NCI-H510A treated with DMSO at 0.1 percent for 48 hours (cell line): ENCODE measurements at places on chromosomes 1 and 21.

DNA sequence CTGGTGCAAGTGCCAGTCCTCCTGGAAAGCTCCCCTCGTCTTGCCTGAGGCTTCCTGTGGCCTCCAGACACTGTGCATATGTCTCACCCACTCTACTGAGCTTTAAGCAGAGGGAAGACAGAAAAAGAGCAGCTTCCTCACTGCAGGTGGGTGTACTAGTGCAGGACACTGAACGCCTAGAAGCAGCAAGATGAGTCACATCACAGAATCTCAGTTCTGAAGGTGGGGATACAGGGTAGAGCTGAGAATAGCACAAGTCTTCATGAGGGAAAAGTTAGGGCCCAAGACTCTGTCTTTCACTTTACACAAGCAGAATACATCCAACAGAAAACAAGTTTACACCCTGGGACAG is 37.4 kb downstream of the PCAT6 start:
- no peak for DNase-seq

- DNase-seq, result no peak
Observed at GRCh38 chr21:38188037-38188436, 68.8 kb upstream of the KCNJ15 start.

DNA sequence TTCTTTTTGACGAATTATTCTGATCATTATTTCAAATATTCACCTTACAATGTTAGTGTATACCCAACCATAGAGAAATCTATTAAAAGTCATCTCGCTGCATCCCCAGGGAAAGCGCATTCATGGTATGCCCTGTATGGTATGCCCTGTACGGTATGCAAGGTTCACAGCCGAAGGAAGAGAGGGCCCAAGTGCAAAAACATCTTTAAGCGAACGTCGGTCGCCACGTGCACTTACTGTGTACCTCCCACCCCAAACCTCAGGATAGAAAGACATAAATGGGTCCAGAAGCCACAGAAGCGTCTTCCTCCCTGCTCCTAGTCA is 14.4 kb downstream of the HLX start:
- DNase-seq, result no peak

- DNase-seq, result peak; percentile 33
Observed at GRCh38 chr1:209805341-209805781, 581 bp downstream of the IRF6 start.

DNA sequence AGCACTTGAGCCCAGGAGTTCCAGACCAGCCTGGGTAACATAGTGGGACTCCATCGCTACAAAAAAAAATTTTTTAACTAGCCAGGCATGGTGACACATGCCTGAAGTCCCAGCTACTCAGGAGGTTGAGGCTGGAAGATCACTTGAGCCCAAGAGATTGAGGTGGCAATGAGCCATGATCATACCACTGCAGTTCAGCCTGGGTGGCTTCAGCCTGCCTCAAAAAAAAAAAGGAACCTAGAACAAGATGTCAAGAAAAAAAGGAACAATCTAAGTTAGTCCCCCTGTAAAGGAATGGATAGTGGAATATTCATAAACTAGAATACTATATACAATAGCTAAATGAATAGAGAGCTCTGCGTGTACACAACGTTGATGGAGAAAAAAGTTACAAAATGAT is 14.4 kb downstream of the NSL1 start:
- no peak for DNase-seq

DNA sequence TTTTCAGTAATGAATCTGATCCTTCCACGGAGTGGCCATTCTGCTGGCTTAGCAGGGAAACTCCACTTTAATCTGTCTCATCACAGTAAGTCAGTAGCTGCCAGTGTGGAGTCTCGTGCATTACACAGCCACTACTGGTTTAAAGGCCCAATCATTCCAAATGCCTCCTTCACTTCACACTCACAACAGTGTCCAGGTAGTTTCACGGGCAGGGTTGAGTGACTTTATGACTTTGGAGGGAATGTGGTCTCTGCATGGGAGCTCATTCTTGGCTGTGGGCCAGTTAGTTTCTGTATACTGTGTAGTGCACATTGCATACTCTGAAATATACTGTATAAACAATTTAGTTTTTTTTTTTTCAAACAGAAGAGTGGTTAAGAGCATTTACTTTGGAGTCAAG is 34.6 kb upstream of the C1orf87 start:
- peak; percentile 63 for DNase-seq

DNA sequence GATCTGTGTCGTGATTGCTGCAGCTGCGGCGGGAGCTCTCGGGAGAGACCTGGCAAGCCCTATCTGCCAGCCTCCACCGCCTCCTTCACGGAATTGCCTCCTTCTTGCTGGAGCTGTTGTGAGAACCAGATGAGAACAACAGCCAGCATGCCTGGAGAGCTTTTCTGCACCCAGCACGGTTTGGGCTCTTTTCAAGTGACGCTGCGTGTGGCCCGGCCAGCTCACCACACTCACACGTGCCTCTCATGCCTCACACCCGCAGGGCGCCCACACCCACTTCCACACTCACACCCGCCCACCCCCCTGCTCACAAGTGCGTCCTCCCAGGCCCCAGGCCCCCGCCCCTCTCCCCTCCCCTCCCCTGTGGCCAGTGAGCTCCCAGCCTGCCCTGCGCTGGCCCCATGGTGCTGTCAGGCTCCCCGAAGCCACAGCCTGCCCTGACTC is 135.7 kb upstream of the RUNX3 start:
- no peak for DNase-seq

DNA sequence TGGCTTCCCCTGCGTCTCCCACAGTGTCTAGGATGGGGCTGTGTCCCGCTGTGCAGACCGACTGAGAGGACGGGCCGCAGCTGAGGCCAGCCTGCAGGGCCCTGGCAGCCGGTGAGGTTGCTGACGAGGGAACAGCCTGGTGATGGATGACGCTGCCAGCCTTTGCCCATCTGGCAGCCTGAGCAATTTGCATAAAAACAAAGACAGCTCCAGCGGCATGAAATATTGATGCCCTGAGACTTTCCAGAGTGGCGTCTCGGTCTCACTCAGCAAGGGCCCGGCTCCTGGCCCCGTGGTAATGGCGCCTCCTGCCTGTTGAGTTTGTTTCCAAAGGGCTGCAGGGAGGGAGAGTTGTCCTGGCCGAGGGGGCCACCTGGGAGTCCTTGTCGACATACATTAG is 19.1 kb upstream of the KCNA10 start:
- DNase-seq, result no peak

DNA sequence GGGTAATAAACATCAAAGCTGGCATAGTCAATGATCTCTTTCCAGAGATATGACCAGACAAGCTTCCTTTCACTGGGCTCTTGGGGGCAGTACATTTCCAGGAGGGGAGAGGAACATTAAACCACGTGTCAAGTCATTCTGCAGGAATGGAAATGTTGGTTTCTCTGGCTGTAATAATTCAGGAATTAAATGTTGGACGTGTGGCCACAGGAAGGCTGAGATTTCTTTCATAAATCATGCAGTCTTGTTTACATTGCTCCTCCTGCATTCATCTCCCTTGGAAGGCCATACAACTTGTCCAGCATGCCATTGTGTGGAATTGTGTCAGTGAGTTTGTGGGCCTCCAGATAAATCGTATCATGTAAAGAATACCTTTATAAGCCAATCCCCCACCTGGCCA is 259.2 kb downstream of the ADGRL2 start:
- no peak for DNase-seq

GRCh38 chr21:33886321-33886720 is 29.3 kb downstream of the ATP5PO start:
- DNase-seq, result no peak

- peak; percentile 52 for DNase-seq
Observed at GRCh38 chr1:221435504-221435904, 306.4 kb downstream of the DUSP10 start.

DNA sequence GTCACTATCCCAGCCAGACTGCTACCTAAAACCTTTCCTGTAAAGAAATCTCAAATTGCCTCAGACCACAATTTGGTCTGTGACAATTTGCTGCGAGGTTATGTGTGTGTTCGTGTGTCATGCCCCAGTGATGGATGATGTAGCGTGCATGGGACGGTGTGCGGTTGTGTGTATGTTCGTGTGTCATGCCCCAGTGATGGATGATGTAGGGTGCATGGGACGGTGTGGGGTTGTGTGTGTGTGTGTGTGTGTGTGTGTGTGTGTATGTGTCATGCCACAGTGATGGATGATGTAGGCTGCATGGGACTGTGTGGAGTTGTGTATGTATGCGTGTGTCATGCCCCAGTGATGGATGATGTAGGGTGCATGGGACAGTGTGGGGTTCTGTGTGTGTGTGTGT is 9.4 kb downstream of the SELP start:
- no peak for DNase-seq

- no peak for DNase-seq
Observed at GRCh38 chr1:29156543-29157268, 25.0 kb downstream of the SRSF4 start.

DNA sequence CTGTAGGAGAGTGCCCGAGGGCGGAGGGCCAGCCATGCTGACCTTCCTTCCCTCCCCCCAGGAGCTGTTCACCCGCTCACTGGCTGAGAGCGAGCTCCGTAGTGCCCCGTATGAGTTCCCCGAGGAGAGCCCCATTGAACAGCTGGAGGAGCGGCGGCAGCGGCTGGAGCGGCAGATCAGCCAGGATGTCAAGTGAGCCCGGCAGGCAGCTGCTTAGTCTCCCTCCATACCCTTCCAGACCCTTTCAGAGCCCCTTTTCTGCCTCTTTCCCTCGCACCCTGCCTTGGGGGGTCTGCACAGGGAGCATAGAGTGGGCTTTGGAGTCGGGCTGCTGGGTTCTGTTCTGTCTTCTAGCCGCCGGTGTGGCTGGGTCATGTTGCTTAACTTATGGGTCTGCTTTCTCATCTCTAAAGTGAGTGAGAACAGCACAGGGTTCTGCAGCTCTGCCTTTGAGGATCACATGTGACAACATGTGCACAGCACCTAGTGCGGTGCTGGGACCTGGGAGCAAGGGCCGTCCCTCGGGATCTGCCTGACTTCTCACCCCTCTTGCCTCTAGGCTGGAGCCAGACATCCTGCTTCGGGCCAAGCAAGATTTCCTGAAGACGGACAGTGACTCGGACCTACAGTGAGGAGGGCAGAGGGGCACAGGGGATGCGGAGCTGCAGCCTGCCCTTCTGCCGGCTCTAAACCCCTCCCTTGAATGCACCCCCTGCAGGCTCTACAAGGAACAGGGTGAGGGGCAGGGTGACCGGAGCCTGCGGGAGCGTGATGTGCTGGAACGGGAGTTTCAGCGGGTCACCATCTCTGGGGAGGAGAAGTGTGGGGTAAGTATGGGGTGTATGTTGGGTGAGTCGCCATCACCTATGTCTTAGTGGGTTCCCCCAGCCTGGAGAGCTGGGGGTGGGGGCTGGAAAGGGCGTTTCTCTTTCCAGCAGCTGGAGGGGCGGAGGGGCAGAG is 6.2 kb downstream of the AMPD2 start:
- DNase-seq, result no peak

DNA sequence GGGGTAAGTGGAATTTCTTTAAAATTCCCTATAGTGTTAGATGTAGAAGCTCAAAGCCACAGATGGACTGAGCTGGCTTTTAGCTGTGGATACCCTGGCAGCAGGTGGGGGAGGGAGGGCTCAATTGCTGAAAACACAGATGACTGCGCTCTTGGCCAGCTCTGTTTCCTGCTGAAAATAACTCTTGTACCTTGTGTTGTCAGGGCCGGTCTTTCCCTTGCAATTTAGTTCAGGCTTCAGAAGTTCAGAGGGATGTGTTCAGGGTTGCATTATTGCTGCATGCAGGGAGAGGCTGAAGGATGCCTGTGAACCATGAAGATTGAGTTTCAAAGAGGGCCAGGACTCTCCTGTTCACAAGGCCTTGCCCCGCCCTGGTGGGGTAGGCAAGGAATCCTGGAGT is 58.1 kb upstream of the GCLM start:
- no peak for DNase-seq

DNA sequence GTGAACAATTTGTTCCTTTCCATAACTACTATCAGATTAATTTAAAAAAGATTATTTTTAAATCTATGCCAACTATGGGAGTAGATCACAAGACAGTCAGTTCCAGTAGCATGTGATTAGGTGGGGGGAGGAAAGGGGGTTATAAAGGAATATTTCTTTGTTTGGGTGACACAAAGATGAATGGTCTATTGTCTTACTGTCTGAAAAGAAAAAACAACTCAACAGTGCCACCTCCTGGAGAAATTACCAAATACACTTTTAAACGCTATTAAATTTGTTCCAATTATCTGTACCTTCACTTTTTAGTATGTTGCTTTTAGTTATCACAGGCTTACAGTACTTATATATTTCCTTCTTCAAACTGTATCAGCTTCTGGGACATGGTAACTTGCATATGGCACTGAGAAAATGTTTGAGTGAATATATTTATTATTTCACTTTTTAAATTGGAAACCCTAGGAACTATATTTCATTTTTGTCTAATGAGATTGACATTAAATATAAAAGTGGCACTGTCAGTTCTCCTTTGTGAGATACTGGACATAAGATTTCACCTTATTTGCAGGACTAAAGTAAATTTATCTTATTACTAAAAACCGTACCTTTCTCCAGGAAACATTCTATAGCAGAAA is 1.7 kb upstream of the SORT1 start:
- DNase-seq, result peak; percentile 83

DNA sequence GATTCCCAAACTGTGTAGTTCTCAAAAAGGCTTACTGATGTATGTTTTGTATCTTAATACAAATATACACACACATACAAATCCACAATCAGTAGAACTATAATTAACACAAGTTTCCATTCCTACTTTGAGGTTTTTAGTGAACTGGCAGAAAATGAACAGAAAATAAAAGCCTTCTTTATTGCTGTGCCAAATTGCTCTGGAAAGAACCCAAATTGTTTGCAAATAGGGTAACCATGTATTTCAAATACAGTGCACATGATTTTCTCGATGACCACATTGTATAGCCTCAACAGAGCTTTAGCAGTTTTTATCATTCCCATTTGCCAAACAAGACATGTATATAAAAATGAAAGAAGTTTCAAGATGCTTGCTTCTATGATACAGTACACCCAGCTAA is 173.3 kb downstream of the COL24A1 start:
- no peak for DNase-seq

GRCh38 chr21:46619846-46620245 is 15.0 kb upstream of the S100B start:
- no peak for DNase-seq

GRCh38 chr1:5385096-5385799 is 607.0 kb downstream of the NPHP4 start:
- no peak for DNase-seq

DNA sequence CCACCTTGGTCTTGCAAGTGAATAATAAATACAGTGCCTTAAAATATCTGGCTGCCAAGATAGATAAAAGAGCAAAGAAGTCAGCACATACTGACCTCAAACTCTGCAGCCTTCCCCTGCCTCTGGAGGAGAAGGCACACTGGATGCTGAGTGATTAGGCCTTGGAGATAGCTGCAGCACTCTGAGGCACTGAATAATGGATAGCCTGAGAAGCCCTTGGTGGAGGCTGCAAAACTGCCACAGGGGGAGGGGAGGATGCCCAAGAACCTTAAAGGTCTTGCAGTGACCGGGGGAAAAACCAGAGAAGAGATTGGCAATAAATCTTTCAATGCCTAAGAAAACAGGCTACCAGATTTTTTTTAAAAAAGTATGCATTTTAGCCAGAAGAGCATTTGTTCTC is 167.4 kb upstream of the PRMT6 start:
- DNase-seq, result no peak

- DNase-seq, result no peak
Observed at GRCh38 chr1:240854367-240854766, 242.4 kb upstream of the GREM2 start.
